Dermis lymphatic vessel endothelial cell (primary cell): ENCODE measurements at places on chromosomes 1 and 21. TPM values are rescaled to one million over a fixed set of nuclear protein-coding genes. Genes with fewer than 3 reads are reported as not detected.

RIPPLY3 gene
- under 0.01 TPM in 1 of 2 replicates, not detected in the other for total RNA-seq

CYP4A11 gene
- total RNA-seq: not detected in 2 replicates

KRTAP10-7 gene
- not detected in 2 replicates for total RNA-seq

CERS2 gene
- 80.2 and 86.6 TPM in 2 replicates for total RNA-seq

GJA5 gene
- under 0.01 and 0.09 TPM in 2 replicates for total RNA-seq

TOMM20 gene
- total RNA-seq: 88.9 and 99.1 TPM in 2 replicates

PRDM2 gene
- 8.8 and 9.2 TPM in 2 replicates for total RNA-seq

FAM151A gene
- not detected in 2 replicates for total RNA-seq

ERICH3 gene
- not detected in 2 replicates for total RNA-seq

FTCD gene
- total RNA-seq: not detected in 2 replicates

TCHH gene
- total RNA-seq: under 0.01 and 0.11 TPM in 2 replicates

MAP1LC3C gene
- total RNA-seq: not detected in 2 replicates

CACYBP gene
- 126 and 277 TPM in 2 replicates for total RNA-seq

FCRL6 gene
- not detected in 2 replicates for total RNA-seq

KCNA2 gene
- total RNA-seq: under 0.01 TPM in 1 of 2 replicates, not detected in the other

TMEM125 gene
- total RNA-seq: not detected in 2 replicates

FMO4 gene
- total RNA-seq: 0.76 and 2.0 TPM in 2 replicates

GRIK3 gene
- total RNA-seq: not detected in 2 replicates

PIGR gene
- total RNA-seq: not detected in 2 replicates

GOLT1A gene
- total RNA-seq: not detected in 2 replicates

FABP3 gene
- total RNA-seq: 0.43 TPM in 1 of 2 replicates, not detected in the other

HTR1D gene
- under 0.01 TPM in 1 of 2 replicates, not detected in the other for total RNA-seq

MMP23B gene
- total RNA-seq: 0.17 and 1.1 TPM in 2 replicates

GSTM5 gene
- total RNA-seq: 0.11 TPM in 1 of 2 replicates, not detected in the other

ASCL5 gene
- total RNA-seq: not detected in 2 replicates

KIAA0040 gene
- total RNA-seq: 11.6 and 14.1 TPM in 2 replicates

SEC16B gene
- 0.54 and 0.60 TPM in 2 replicates for total RNA-seq

UMODL1 gene
- not detected in 2 replicates for total RNA-seq
